ENCODE measurements at places on chromosomes 7 and 10.

DNA sequence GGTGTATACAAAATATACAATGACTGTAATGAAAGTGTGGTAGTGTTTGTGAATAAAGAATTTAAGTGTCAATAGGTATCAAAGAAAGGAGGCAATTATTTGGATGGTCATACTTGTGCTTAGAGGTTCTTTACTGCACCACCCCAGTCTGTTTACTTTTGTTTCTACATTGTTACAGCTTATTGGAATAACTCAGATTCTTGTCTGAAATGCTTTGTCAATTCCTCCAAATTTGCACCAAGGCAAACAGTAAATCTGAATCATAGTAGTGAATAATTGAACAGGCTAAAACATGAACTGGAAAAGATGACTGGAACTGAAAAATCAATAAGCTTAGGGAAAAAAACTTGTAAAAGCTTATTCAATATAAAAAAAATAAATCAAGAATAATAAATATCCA lies 319.2 kb downstream of the EXOC4 start:
- no peak for DNase-seq

- no peak for DNase-seq
These were observed 22.2 kb upstream of the PARP12 start for GRCh38 chr7:140084972-140085371.

- peak; percentile 73 for DNase-seq
These were observed 12.1 kb upstream of the TRUB1 start for GRCh38 chr10:114925587-114926586.

DNA sequence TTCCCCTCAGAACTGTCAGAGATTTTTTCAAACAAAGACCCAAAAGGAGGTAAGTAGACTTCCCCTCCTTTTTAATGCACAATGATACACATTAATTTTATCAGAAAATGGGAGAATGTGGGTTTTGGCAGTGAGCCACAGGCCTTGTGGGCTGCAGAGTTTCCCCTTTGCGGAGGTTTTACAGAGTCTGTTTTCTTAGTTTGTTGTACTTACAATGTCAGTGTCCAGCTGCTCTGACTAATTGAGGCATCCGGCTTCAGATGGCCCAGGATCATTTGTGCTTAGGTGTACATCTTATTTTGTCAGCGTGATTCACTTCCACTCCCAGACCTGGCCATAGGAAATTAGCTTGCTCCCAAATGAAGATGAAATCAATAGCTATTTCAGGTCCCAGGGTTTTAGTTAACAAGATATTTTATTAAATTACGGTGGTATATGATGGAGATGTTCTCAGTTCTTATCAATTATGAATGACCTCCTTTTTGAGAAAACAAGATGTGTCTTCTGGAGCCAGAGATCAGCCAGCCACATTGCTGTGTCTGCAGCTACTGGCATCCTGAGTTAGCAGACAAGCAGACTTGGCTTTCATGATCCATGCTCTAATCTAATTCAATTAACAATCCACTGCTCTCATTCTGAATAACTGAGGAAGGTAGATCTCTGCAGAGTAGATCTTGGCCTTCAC lies 1086.6 kb upstream of the SORCS1 start:
- DNase-seq, result no peak

- no peak for DNase-seq
These were observed 6.2 kb downstream of the ABCB8 start for GRCh38 chr7:151034312-151035025.

DNA sequence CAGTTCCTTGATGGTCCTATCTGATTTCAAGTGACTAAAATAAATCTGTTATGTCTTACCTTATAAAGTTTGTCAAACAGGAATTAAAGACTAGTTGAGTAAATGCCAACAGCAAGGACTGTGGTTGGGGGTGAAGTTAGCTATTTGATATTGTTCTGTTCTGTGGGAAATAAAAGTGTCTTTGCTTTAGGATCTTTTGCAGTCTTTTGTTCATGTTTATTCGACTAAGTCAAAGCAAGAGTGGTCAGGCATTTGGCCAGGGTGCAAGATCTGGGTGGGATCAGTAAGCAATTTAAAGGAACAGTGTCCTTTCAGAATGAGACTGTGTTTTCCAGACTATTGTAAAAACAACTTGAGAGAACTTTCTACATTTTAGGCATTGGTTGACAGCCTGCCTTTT lies at the start of gene COL28A1:
Gene COL28A1, minus strand, starts transcription at position 183 of the 400 bp plus-strand sequence. CDS start 2,998 bp downstream, outside the sequence.
- no peak for DNase-seq

- DNase-seq, result no peak
These were observed 125.7 kb downstream of the PRPF18 start for GRCh38 chr10:13712476-13712836.

GRCh38 chr10:31004611-31005193 lies 27.0 kb downstream of the ZNF438 start:
- DNase-seq, result peak; percentile 90

GRCh38 chr10:118153287-118153686 lies 106.5 kb upstream of the RAB11FIP2 start:
- DNase-seq, result no peak

DNA sequence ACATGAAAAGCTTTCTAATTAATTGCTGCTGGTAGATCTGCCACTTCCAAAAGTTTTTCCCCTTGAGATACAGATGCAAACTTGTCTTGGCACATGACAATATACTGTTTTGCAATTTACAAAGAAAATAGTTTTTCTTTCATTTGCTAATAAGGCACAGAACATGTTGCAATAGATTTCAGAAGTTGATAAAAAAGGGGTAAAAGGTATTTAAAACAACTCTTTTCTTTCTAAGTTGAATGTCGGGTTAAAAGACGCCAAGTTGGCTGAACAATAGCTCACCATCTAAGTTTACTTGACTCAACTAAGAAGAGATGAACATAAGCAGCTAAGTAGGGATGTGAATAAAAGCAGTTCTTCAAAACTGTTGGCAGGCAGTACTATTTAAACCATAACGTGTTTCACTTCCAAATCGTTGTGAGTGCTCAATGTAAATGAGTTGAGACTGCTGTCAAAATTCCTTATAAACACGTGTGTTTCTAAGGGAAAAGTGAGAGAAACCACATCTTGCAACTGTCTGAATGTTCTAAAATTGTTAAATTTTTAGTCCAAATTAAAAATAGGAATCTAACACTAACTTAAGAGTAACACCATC lies 14.5 kb upstream of the THSD7A start:
- no peak for DNase-seq

DNA sequence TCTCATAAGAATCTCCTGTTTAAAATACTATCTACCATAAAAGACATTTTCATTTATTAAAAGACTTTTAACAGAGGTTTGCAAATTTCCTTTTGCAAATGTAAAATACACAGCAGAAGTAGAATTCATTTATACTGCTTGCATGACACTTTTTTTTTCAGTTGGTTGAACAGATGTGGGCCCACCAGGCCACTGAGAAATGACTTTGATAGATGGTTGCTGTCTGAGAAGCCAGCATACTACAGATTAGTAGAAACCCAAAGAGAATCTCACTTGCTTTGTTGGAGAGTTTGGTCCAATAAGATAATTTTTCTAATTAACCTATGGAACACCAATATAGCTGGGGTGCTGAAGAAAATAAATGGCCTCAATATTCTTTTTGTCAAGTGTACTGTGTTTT lies 66.3 kb downstream of the PHF14 start:
- no peak for DNase-seq

GRCh38 chr7:17490825-17491224 lies 192.4 kb downstream of the AHR start:
- DNase-seq, result no peak

- peak; percentile 12 for DNase-seq
These were observed 52.6 kb upstream of the PCBD1 start for GRCh38 chr10:70940834-70941568.

DNA sequence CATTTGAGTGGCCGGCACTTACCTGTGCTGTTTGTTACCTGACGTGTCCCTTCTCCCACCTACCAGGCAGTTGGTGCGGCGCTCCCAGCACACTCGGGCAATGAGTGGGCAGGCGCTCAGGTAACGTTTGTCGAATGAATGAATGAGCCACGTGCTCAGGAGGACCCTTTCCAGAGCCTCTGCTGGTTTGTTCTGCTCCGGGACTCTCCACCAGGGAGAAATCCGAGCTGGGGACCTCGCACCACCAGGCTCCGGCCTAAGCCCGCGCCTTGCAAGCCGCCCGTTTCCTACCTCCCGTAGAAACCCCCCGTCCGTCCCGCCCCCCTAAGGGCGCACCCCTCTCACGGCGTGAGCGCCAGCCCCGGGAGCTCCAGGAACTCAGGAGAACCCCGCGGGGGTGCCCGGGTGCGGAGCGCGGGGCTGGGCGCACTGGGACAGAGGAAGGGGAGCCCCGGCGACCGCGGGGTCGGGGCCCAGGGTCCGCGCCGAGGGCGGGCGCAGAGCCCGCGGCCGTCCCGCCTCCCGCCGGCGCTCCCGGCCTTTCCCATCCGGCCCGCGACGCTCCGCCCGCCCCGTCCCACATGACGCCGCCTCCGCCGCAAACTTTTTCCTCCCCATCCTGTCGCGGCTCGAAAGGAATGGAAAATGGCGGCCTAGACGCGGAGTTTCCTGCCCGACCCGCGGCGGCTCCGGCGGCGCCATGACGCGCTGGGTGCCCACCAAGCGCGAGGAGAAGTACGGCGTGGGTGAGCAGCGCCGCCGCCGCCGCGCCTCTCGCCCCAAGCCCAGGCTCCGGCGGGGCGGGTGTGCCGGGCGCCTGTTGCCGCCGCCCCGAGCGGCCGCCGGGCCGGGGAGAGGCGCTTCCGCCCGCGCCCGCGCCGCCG lies at the start of gene DOCK1:
Gene DOCK1, plus strand, starts transcription at position 611 of the 884 bp plus-strand sequence. Its CDS starts 90 bp downstream, at position 701.
- DNase-seq, result peak; percentile 82

GRCh38 chr10:99375426-99375825 lies 46.3 kb downstream of the CNNM1 start:
- peak; percentile 31 for DNase-seq

GRCh38 chr10:46539596-46540411 lies 16.7 kb downstream of the GPRIN2 start:
- peak; percentile 81 for DNase-seq

DNA sequence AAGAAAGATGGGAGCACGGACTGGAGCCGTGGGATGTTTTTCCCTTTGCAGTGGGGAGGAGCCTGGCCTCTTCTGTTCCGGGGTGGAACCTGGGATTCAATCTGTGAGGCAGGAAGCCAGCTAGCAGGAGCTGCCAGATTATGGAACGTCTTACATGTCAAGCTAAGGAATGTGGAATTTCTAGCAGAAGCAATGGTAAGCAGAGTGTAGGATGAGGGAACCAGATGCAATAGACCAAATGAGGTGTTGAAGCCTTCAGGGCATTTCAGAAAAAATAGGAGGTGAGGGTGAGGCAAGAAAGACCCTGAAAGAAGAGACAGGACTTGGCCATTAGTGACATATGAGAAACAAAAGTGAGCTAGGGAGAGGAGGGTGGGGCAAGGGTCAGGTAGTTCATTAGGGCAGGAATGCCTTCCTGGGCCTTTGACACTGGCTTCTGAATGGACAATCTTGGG lies 105.5 kb downstream of the CHN2 start:
- no peak for DNase-seq

DNA sequence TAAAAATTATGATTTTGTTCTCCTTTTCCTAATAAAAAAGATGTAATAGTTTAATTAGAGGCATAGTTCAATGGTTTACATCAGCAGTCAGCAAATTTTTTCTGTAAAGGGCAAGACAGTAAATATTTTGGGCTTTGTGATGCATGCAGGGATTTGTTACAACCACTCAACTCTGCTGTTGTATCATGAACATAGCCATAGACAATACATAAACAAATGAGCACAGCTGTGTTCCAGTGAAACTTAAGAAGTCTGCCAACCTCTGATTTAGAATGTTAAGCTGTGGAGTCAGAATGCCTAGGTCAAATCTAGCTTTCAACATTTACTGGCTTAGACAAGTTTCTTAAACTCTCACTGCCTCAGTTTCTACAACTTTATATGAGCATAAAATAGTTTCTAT lies 31.6 kb downstream of the ASZ1 start:
- DNase-seq, result no peak

DNA sequence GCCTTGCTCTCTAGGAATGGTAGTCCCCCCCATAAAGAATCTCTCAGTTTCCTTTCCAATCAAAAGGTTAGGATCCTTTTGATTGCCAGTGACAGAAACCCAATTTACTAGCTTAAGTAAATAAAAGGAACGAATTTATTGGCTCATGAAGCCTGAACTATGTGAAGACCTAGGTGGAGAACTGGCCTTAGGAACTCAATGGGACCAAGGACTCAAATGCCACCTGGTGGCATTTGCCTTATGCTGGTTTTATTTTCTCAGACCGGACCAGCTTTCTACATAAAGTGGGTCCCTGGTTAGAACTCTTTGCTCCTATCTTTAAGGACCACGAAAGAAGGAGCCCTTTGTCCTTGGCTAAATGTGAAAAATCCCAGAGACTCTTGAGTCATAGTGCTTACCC lies 25.4 kb downstream of the CFTR start:
- DNase-seq, result no peak

- no peak for DNase-seq
These were observed 85.8 kb downstream of the PAXIP1 start for GRCh38 chr7:154916856-154917807.

DNA sequence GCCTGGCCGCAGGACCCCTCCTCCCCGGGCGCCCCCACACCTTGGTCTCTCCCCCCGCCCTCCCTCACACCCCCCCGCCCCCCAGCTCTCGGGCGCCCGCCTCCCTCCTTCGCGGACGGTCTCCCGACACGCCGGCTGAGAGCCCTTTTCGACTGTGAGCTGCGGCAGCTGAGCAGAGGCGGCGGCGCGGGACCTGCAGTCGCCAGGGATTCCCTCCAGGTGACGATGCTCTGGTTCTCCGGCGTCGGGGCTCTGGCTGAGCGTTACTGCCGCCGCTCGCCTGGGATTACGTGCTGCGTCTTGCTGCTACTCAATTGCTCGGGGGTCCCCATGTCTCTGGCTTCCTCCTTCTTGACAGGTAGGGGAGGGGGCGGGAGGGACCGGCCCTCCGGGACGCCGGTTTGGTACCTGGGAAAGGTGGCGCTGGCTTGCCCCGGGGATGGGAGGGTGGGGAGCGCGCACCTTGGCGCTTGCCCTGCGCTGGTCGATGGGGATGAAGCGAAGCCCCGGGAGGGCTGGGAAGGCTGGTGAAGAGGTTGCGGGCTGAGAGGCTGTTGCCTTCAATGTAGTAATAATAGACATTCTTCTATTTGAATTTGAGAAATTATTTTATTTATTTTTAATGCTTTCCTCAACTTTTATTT lies at the start of gene BMPER:
Gene BMPER, plus strand, starts transcription at position 151 of the 644 bp plus-strand sequence. Its CDS starts 75 bp downstream, at position 226.
- peak; percentile 53 for DNase-seq

GRCh38 chr7:95871075-95871848 lies 98.9 kb downstream of the DYNC1I1 start:
- peak; percentile 48 for DNase-seq

DNA sequence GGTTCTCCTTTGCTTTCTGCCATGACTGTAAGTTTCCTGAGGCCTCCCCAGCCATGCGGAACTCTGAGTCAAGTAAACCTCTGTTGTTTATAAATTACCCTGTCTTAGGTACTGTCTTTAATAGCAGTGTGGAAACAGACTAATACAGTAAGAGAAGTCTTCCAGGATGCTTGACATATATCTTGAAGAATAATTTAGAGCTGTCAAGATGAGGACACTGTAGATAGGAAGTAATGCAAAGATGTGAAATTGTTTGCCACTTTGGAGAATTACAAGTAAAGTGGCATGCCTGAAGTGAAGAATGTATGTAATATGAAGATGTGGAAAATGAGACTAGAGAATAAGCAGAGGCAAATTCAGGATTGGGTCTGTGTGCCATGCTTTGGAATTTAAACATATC lies 2.9 kb upstream of the CADPS2 start:
- DNase-seq, result no peak

- DNase-seq, result peak; percentile 3
These were observed 182.8 kb upstream of the KAT6B start for GRCh38 chr10:74643596-74643975.

Measured in EH (cell line).